IMR-90 (cell line): ENCODE measurements at places on chromosomes 4 and X. TPM values are rescaled to one million over a fixed set of nuclear protein-coding genes. Genes with fewer than 3 reads are reported as not detected.

ZAR1 gene
- not detected in 2 replicates for total RNA-seq

DNA sequence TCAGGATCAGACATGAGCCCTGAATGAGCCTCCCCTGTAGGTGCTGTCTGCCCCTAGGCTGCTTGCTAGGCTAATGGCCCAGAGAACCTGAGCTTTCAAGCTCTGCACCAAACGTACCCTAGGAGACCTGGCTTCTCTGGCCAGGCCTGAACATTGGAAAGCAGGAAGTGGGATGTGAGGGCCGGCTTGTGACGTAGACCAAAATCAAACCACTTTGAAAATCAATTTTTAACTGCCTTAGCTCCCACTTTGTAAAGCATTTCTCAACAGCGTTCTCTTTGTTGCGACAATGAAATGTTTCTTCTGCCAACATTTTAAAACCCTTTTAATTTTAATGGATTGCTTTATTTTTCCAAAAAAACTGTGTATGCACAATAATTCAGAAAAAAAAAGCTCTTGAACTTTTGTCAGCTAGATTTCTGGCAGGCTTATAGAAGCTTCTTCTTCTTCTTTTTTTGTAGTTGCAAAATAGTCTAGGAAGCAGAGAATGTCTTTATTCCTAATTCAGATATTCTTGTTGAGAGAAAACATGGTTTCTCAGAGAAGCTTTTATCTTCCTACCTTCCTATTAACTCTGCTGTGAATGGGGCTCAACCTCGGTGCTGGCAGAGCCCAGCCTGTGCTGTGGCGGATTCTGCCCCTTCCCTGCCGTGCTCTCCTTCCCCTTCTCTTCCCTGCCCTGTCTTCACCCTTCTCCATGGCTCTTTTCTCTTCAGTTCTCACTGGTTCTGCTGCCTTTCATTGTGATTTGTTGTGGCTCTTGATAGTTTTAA lies 145.2 kb upstream of the SFRP2 start:
- no peak for DNase-seq

DNA sequence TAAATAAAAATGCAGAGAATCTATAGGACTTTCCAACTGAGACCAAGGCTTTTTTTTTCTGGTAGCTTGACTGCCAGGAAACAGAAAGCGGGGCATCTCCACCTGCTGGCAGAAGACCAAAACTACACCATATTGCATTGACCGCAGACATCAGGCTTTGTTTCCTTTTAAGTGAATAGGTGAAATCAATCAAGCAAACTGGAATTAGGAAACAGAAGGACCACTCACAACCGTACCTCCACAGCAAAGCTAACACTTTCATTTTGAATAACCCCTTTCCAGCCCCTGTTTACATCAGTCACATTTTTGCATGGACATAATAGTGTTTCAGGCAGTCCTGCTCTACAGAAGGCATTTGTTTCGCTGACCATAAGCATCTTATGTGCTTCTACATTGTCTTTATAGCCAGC lies 218.2 kb downstream of the IDS start:
- peak; percentile 31 for DNase-seq

DNA sequence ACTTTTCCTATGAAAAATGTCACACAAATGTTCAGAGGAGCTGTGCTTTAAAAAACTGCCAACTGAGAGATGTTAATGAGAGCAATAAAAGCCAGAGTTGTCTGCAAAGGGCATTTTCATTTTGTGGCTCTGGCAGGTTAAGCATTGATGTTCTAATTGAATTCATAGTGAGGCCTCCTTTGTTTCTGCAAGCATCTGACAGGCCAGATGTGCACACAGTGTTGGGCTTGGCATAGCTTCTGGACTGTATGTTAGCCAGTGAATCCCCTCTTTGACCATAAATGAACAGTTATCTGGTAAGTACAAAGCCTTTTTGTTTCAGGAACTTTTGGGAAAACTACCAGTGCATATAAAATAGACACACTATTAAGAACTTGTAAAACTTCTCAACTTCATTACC lies 81.9 kb downstream of the JADE3 start:
- peak; percentile 0 for DNase-seq

AGTR2 gene
- not detected in 2 replicates for total RNA-seq

DNA sequence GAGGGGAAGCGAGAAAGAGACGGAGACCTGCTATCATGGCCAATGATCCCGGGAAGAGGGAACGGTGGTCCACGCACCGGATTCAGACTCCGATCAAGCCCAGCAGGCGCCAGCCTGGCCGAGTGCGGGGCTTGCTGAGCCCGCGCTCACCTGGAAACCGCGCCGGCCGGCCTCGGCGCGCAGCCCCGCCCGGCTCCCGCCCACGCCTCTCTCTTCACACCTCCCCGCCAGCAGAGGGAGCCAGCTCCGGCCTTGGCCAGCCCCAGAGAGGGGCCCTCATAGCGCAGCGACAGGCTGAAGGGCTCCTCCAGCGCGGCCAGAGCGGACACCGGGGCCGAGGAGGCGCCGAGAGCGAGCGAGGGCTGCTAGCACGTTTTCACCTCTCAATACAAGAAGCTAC lies 36.8 kb upstream of the SPANXN2 start:
- DNase-seq: no peak
